Mammary epithelial cell (primary cell): ENCODE measurements at places on chromosomes 11 and 22.

DNA sequence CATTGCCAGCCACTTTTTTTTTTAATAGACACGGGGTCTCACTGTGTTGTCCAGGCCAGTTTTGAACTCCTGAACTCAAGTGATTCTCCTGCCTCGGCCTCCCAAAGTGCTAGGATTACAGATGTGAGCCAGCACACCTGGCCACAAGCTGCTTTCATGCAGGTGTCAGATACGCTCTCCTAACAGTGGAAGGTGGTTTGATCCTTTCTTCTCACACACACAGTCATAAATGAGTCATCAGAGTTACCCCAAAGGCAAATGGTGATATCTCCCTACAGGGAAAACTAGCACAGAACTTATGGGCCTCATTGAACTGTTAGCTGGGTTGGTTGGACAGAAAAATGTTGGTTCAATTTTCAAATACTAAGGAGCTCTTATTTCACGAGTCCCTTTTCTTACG, 38.2 kb upstream of the UBASH3B start:
- DNase-seq = peak; percentile 84

DNA sequence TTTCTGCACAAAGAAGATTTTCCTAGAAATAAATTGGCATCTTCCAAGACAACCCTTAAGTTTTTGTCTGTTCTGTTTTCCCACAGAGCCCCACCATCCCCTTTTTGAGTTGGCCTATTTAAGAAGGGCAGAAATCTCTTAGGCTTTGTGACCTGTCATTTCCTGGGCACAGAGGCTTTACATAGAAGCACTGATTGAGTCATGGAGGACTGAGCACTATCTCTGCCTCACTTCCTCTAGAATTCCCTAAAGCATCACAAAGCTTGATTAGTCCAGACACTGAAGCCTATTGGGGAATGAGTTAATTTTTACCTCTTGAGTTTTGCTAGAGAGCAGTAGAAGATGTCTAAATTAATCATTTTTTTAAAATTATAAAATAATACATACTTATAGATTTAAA, 25.4 kb downstream of the TRIM44 start:
- DNase-seq = peak; percentile 33

DNA sequence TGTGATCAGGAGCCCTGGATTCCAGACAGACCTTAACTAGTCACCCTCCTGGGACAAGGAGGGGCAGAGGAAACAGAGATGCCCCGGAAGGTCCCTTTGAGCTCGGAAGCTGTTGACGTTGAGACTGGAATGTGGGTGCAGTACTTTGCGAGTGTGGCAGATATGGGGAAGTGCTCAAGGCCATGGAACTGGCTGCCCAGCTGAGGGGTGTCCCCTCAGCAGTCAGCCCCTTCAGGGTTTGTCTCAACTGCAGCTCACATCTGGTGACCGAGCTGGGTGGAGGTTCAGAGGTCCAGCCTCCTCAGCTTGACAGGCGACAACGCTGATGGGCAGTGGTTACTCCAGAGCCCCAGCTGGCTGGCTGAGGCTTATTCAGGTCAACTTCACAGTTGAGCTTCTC, 150.3 kb upstream of the SNX19 start:
- no peak for DNase-seq

DNA sequence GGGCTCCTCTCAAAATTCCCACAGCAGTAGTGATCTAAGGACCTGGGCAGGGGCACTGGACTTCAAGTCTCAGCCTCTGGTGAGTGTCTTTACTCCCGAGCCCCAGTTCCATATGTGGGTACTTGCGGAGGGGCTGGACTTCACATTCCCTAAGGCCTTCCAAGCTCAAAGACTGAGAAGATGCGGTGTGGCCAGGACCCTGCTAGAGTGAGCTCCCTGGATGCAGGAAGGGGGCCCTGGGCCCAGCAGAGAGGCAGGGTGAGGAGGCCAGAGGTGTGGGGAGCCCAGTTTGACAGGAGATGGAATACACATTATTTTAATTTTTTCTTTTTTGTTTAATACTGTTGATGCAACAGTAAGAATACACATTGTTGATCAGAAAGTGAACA, 83.7 kb downstream of the IGLL1 start:
- no peak for DNase-seq

DNA sequence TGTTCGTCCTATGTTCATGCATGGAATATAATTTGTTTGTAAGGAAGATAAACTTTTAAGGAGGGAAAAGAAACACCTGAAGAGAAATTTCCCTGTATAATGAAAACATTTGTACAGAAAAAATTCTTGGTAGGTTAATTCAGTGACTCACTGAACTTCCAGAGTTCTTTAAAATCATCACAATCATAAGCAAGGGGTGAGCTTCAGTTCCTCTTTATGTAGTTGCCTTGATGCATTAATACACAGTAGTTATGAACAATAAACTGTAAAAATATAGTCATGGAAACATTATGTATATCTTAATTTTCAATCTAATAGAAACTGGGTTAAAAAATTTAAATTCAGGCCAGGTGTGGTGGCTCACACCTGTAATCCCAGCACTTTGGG, 1.1 kb upstream of the C11orf65 start:
- DNase-seq = no peak

GRCh38 chr11:73597956-73598718, at the start of gene FAM168A:
Gene FAM168A, minus strand, starts transcription at chr11:73598112. Its CDS starts 129,638 bp downstream, at chr11:73468474.
- peak; percentile 98 for DNase-seq

DNA sequence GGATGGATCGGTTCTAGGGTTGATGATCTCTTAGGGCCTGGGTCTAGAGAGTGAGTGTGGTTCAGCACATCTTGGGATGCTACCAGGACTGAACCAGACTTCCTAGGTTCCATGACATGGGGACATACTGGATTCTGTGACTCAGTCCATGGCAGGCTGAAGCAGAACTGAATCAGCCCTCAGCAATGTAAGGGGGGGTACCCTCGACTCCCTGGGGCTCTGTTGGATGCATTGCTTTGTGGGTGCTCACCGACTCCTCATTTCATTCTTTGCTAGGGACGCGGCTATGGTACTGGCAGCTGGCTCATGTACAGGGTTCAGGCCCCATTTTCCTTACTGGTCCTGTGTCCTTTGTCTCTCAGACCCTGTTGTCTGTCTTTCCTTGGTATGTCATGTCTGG, 733 bp upstream of the GRAMD1B start:
- no peak for DNase-seq

DNA sequence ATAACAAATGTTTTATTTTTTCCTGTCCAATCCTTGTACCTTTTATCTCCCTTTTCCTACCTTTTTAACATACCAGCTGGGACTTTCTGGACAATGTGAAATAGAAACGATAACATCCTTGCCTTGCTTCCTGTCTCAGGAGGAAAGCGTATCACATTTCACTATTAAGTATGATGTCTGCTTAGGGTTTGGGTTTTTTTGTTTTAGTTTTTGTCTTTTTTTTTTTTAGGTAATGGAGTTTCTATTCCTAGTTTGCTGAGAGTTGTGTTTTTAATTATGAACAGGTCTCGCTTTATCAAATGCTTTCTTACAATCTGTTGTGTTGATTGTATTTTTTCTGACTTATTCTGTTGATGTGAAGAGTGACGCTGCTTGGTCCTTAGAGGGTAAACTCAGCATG, 64.2 kb upstream of the KCNQ1OT1 start:
- no peak for DNase-seq

DNA sequence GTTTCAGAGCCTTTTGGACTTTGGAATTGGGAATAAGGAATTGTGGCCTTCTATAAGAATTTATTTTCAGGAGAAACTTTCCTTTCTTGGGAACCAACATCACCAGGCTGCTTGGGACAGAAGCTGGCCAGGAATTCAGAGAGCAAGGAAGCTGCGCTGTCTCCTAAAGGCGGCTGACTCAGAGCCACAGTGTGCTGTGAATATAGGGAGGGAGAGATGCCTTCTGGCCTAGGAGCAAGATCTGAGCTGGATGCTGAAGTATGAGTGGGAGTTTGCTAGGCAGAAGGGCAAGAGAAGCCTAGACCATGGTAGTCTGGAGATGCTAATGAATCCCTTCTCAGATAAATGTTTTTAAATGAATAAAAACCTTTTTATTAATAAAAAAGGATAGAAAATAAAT, 213.7 kb upstream of the TBCEL start:
- DNase-seq = no peak
